T-cell (primary cell): ENCODE measurements at places on chromosomes 5 and 9.
A peak's percentile ranks its signal among the peaks of the same experiment; 100 is the strongest.

DNA sequence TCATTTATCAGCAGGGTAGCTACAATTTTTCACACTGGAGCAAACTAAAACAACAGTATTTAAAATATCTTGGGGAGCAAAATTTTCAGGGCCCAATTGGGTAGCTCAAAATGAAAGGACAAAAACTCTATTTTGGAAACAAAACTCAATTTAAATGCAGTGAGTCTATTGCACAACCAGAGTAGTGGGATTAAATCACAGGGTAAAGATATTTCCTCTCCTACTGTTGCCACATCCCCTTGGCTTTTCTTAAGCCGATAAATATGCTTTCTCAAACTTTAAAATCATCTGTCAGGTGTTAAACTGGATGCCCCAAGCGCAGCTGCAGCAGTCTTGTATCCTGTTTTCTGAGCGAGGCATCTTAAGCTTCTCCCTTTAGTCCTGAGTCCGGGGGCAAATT lies 1474.3 kb upstream of the CDH9 start:
- no peak for DNase-seq

DNA sequence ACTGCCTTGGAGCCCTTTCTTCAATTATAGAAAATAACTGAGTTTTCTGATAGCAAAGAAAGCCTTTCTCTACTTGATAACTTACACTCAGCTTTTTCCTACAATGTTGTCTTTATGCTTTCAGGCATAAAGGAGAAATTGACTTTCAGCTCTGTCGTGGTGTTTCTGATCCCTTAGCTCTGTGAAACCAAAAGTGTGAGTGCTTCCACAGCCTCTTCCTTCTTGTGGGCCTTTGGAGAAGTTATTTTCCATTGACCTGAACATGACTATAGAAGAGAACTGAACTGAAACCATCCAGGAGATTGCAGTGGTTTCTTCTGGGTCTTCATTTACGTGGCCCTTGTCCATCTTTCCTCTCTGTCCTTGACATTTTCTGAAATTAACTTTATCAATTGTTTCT lies 59.5 kb upstream of the EQTN start:
- DNase-seq = no peak

GRCh38 chr5:9480499-9480898 lies 65.4 kb downstream of the SEMA5A start:
- DNase-seq = no peak

- DNase-seq = no peak
Measured at GRCh38 chr5:114544561-114544960, 182.7 kb downstream of the KCNN2 start.

DNA sequence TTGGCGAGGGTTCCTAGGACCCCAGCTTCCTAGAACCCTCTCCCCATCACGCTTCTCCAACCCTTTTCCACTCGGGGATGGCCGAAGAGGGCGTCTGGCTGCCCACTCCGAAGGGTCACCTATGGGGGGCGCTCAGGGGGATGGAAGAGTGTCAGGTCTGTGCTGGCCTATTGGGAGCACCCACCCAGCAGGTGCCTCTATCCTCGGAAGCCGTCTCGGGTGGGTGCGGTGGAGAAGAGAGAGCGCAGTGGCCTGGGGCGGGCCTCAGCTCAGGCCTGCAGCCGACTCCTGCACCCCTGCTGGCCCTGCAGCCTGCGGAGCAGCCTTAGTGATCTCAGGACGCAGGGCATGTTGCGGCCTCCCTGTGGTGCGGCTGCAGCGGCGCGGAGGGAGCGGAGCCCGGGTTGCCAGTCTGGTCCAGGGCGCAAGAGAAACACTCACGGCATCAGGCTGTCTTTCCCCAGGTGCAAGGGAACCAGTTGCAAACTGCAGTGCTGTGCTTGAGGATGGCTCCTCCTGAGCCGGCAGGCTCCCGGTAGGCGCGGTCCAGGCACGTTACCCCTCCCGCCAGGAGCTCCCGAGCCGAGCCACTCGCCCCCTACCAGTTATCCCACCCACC lies 1.5 kb upstream of the IRX2 start:
- DNase-seq = no peak

DNA sequence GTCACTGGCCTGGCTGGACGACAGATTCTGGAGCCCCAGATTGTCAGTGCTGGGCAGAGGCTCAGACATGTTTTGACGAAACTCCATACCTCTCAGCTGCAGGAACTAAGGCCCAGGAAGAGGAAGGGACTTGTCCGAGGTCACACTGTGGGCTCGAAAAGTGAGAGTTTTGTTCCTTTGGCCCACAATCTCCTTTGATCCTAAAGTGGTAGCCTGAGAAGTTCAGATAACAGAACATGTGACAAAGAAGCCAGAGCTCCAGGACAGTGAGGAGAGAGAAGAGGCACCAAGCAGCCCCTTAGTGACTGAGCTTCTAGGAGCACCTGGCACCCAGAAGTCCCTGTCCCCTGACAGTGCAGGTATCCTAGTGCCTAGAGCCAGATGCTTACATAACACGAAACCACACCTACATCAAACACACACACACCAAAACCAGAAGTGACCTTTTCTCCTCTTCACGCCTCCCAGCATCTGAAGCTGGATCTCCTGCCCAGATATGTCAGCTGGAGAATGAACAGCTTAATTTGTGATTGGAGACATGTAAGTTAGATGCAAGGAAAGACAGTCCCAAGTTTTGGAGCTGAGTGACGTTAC lies 88.9 kb downstream of the ADRB2 start:
- DNase-seq = no peak

DNA sequence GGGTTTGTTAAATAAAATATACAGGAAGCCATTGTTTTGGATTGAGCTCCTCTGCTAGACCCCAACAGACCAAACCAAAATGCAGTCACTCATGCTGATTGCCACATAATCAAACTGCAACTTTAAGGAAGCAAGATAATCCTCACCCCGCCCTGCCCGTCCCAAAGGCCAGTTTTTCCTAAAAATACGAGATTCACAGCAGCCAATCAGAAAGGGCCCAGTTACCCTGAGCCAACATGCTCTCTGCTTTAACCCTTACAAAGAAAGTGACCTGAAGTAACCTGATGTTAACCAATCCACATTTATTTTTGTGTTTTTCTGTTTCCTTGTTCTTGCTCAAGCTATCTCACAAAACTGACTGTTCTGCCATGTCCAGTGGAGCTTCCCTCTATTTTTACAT lies 21.5 kb upstream of the RNF20 start:
- no peak for DNase-seq

DNA sequence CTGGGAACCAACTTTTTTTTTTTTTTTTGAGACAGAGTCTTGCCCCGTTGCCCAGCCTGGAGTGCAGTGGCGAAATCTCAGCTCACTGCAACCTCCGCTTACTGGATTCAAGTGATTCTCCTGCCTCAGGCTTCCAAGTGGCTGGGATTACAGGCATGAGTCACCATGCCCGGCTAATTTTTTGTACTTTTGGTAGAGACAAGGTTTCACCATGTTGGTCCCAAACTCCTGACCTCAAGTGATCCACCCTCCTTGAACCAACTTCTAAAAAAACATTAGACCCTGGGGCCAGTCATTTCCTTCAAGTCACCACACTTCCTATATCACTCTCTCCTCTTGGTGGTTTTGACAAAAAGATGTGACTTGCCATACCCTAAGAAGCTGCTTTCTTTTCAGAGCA lies 10.9 kb upstream of the SHROOM1 start:
- DNase-seq = no peak

- no peak for DNase-seq
Measured at GRCh38 chr9:133563291-133563796, 28.8 kb downstream of the ADAMTSL2 start.

DNA sequence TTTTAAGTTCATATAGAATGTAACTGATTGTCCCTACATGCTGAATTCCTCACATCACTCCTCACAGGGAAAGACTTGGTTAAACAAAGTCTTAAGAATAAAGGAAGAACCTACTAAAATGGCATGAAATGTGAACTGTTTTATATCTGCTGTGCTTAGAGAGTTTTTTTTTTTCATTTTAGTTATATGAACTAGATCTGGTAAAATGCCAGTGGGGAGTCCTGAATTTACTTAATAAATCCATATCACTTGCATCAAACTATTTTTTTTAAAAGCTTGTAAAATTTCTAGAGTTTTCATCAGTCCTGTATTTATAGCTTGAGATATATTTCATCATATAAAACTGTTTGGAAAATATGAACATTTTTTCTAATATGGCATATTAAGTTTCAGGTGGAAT lies 1528.6 kb downstream of the EFNA5 start:
- DNase-seq = no peak

GRCh38 chr9:135404451-135405144 lies 75.0 kb upstream of the PPP1R26 start:
- DNase-seq = no peak

- no peak for DNase-seq
Measured at GRCh38 chr5:77852514-77853352, 76.6 kb upstream of the TBCA start.

DNA sequence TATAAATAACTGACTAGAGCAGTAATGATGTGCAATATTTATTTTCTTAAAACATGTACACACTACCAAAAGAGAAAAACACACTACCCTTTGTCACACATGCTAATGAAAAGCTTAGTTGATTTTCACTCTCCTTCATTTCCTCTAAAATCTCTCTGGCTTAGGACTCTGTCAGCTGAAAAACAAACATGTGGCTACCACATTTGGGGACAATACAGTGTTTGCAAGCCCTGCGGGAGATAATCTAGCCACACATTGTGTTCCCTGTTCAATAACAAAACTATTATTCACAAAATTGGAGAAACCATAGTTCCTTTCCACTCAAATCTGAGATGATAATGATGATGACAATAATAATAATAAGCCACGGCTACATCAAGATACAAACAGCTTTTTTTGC lies 3.5 kb upstream of the LOX start:
- no peak for DNase-seq

GRCh38 chr5:127809533-127809932 lies 106.3 kb downstream of the CCDC192 start:
- no peak for DNase-seq

GRCh38 chr9:134223091-134223490 lies 58.7 kb upstream of the RNU6ATAC start:
- DNase-seq = no peak

DNA sequence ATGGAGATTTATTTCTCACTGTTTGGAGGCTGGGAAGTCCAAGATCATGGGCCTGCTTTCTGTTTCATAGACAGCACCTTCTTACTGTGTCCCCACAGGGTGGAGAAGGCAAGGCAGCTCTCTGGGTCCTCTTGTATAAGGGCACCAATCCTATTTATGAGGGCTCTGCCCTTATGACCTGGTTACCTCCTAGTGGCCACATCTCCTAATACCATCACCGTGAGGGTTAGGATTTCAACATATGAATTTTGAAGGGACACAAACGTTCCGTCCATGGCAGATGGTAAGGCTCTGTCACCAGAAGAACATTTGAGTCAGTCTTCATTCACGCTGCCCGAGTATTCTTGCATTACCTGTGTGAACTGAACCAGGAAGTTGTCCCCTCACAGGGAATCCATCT lies 48.4 kb downstream of the ANKRD33B start:
- no peak for DNase-seq

- no peak for DNase-seq
Measured at GRCh38 chr9:76667521-76667957, 96.7 kb upstream of the PCA3 start.

GRCh38 chr9:129863059-129863690 lies 27.9 kb downstream of the USP20 start:
- DNase-seq = peak; percentile 55

DNA sequence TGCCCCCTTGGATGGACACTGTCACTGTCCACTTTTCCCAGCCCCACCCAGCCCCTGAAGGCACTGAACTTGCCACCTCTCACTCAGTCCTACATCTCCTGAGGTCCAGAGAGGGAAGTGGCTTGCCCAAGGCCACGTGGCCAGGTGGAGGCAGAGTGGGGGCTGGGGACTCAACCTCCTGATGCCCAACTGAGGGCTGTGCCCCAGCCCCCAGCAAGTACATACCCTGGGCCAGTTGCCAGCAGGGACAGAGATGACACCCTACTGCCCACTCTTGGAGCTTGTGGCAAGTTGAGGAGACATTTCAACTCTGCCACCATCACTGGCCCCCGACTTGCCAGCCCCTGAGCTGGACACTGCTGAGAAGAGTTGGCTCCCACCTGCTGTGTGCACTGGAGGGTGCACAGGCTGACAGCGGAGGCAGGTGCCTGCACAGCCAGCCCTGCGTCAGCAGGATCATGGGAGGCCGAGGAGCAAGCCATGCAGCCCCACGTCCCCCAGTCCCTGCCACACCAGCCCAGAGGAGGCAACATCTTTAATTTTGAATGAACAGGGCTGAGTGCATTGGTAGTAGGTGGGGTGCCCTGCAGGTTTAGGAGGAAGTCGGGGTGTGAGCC lies 39.4 kb downstream of the UNC5A start:
- DNase-seq = no peak

GRCh38 chr5:89668821-89669220 lies 740.7 kb downstream of the CETN3 start:
- DNase-seq = no peak

DNA sequence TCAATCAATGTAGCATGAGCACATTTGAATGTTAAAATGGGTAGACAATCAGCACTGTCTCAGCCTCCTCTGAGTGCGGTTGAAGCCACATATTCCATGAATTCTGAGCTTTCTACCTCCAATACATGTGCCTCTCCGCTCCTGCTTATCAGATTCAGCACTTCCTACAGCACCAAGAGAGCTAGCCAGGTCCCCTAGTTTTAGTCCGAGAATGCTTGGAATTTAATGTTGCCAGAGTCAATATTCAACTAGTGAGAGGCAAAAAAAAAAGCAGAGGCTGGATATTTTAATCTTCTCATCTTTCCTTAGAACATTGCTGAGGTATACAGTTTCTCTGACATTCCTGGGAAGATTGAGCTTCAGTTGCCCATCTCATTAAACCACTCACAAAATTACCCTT lies 1979.1 kb upstream of the CDH9 start:
- no peak for DNase-seq

DNA sequence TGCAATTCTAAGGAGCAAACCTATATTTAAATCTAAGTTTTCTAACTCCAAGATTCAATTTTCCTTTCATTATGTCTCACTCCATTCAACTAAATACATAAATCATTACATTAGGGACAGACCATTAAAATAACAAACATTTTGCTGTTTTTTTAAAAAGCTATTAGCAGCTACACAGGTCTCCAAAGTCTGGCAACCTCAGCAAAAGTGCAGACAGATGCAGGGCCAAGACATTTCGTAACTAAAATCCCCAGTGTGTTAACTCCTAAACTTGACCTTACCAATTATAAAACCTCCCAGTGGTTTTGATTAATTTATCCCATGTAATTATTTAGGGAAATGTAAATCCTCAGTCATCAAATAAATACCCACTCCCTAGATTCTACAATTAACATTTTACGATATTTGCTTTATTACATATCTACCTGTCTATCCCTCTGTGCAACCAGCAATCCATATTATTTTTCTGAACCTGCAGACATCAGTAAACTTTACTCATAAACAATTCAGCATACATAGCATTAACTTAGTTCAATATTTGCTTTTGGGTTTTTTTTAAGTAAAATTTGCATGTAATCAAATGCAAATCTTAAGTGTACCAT lies 64.7 kb downstream of the RGS7BP start:
- DNase-seq = no peak

GRCh38 chr9:123685489-123686083 lies 244.3 kb downstream of the DENND1A start:
- DNase-seq = no peak

DNA sequence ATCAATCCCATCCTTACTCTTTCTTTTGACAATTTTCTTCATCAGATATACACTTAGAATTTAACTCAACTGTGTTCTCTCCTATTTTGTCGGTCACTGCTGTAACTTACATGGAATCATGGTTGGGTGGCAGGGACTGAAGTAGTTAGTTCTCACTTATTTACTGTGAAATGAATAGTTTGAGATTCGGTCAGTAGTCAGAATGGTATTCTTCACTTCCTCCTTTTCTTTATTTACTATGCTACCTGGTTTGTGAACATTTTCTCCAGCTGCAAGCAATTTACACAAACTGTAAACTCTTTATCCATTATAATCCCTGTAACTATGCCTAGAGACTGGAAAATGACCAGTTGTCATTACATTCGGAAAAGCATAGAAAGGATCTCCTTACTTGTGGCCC lies 41.5 kb upstream of the GDNF start:
- no peak for DNase-seq
